Hepatocyte (in vitro differentiated cells): ENCODE measurements at places on chromosomes 1 and 21. TPM values are rescaled to one million over a fixed set of nuclear protein-coding genes. Genes with fewer than 3 reads are reported as not detected.
A peak's percentile ranks its signal among the peaks of the same experiment; 100 is the strongest.

- peaks cover 16% of the 10 kb centered on the region for H3K4me1 ChIP-seq
- H3K27me3 ChIP-seq, result no peaks in the 10 kb centered on the region
- H3K36me3 ChIP-seq, result no peaks in the 10 kb centered on the region
- peak; percentile 20 for DNase-seq
Observed at GRCh38 chr1:94819238-94819944, 766 bp upstream of the SLC44A3 start.

CSF3R gene
- total RNA-seq, result 11.6 and 19.7 TPM in 2 replicates

RNF186 gene
- 0.93 and 1.4 TPM in 2 replicates for total RNA-seq

- peak overlapping the region; percentile 22 for H3K27ac ChIP-seq
- DNase-seq, result no peak
- no peaks in the 10 kb centered on the region for H3K27me3 ChIP-seq
- no peak overlapping the region for H3K4me3 ChIP-seq
- peaks cover 21% of the 10 kb centered on the region for H3K4me1 ChIP-seq
Observed at GRCh38 chr1:42313970-42314369, 21.1 kb downstream of the FOXJ3 start.

GRCh38 chr1:207084232-207084631 is 4.4 kb upstream of the C4BPB start:
- no peak for DNase-seq
- no peak overlapping the region for H3K27ac ChIP-seq
- H3K4me3 ChIP-seq, result no peak overlapping the region
- peaks cover 31% of the 10 kb centered on the region for H3K4me1 ChIP-seq
- H3K27me3 ChIP-seq, result no peaks in the 10 kb centered on the region
- no peaks in the 10 kb centered on the region for H3K36me3 ChIP-seq

GRCh38 chr1:89553157-89553556 is 28.5 kb downstream of the LRRC8B start:
- H3K4me1 ChIP-seq, result no peaks in the 10 kb centered on the region
- peak overlapping the region; percentile 13 for H3K27ac ChIP-seq
- DNase-seq, result no peak
- H3K4me3 ChIP-seq, result no peak overlapping the region
- H3K27me3 ChIP-seq, result no peaks in the 10 kb centered on the region
- no peaks in the 10 kb centered on the region for H3K36me3 ChIP-seq

LCA5L gene
- 0.37 and 0.72 TPM in 2 replicates for total RNA-seq

- peaks cover 10% of the 10 kb centered on the region for H3K4me1 ChIP-seq
- no peak for DNase-seq
- no peak overlapping the region for H3K4me3 ChIP-seq
- H3K27me3 ChIP-seq, result no peaks in the 10 kb centered on the region
- H3K27ac ChIP-seq, result no peak overlapping the region
Observed at GRCh38 chr1:183019860-183020259, 3.4 kb upstream of the LAMC1 start.

DNA sequence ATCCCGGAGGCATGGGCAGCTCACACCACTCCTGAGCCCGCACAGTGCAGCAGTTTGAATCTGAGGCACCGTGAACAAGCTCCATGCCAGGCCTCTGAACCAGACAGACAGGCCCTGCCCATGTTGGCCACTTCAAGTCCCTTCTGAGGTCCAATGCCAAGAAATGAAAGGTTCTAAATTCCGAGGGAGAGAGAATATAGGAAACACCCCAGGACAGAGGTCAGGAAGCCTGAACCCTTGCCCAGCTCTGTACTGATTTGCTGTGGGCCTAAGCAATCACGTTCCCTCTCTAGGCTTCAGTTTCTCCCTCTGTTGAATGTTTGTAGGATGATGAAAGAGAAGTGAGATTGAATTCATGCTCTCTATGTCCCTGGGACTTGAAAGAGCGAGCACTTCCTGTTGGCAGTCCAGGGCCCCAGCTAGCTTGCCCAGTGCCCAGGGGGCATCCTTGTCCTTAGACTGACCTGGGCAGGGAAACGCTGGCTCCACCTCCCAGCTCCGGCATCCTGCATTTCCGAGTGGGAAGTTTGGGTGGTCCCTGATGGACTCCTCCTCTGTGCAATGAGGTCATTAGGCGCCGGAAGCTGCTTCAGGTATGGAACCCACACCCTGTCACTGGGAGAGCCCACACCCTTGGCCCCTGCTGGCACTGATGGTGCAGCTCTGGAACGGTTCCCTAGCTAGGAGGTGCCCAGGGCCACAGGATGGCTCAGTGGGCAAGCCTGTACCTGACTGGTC is 242.4 kb upstream of the TMEM51 start:
- peaks cover 10% of the 10 kb centered on the region for H3K4me1 ChIP-seq
- H3K27me3 ChIP-seq, result no peaks in the 10 kb centered on the region
- DNase-seq, result no peak
- H3K27ac ChIP-seq, result no peak overlapping the region

FCRLB gene
- 0.23 and 0.76 TPM in 2 replicates for total RNA-seq

DNA sequence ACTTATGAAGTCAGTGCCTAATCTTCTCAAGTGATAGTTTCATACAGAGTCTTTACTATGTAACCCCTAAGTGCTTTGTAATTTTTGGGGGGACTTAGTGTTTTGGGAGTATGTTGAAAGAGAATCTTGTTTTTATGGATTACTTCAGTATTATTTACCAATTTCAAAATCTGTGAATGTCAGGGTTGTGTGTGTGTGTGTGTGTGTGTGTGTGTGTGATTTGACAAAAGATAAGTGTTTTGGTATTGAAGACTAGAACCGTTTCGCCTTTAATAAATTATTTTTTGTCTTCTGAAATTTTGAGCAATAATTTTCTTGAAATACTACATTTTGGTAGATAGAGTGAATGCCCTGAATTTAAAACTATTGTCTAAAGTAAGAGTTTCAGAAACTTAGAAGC is 5.8 kb downstream of the MAGI3 start:
- H3K27ac ChIP-seq, result no peak overlapping the region
- H3K4me1 ChIP-seq, result peaks cover 16% of the 10 kb centered on the region
- no peaks in the 10 kb centered on the region for H3K36me3 ChIP-seq
- no peak for DNase-seq

GRCh38 chr1:206738370-206739366 is 31.9 kb upstream of the IL19 start:
- H3K36me3 ChIP-seq, result no peaks in the 10 kb centered on the region
- no peak for DNase-seq
- H3K27me3 ChIP-seq, result no peaks in the 10 kb centered on the region
- no peak overlapping the region for H3K27ac ChIP-seq

DNA sequence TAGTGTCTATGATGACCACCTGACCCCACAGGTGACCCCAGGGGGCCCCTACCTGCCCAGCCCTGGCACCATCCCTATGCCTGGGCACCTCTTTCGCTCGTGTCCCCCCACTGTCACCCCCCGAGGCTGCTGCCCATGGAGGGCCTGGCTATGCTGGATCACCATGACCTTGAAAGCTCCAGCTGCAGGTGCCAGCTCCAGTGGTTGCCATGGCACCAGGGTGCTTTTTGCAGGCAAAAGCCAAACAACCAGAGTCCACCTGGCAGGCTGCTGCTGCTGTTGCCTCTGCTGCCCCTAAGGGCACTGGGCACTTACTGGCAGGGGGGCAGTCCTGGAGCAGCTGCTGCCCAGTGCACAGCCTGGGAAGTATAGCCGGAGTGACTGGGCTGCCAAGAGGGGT is 21.7 kb downstream of the ETNK2 start:
- H3K36me3 ChIP-seq, result no peaks in the 10 kb centered on the region
- H3K4me3 ChIP-seq, result no peak overlapping the region
- peaks cover 27% of the 10 kb centered on the region for H3K4me1 ChIP-seq
- H3K27ac ChIP-seq, result no peak overlapping the region
- no peaks in the 10 kb centered on the region for H3K27me3 ChIP-seq

DNA sequence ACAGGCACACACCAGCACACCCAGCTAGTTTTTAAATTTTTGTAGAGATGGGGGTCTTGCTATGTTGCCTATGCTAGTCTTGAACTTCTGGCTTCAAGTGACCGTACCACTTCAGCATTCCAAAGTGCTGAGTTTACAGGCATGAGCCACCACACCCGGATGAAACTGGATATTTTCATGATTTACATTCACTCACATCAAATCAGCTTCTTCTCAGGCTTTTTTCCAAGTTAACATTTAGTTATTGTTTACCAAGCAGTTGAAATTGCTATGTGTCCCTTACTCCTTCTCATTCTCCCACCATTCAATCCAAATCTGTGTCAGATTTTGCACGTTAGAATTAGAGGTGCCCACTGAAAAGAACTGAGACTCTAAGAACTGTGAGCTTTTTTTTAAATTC is 18.4 kb downstream of the RIT1 start:
- H3K27me3 ChIP-seq, result no peaks in the 10 kb centered on the region
- peak overlapping the region; percentile 87 for H3K27ac ChIP-seq
- no peaks in the 10 kb centered on the region for H3K36me3 ChIP-seq
- DNase-seq, result peak; percentile 23
- H3K4me1 ChIP-seq, result peaks cover 11% of the 10 kb centered on the region
- H3K4me3 ChIP-seq, result no peak overlapping the region

PRR9 gene
- not detected in 2 replicates for total RNA-seq

DNA sequence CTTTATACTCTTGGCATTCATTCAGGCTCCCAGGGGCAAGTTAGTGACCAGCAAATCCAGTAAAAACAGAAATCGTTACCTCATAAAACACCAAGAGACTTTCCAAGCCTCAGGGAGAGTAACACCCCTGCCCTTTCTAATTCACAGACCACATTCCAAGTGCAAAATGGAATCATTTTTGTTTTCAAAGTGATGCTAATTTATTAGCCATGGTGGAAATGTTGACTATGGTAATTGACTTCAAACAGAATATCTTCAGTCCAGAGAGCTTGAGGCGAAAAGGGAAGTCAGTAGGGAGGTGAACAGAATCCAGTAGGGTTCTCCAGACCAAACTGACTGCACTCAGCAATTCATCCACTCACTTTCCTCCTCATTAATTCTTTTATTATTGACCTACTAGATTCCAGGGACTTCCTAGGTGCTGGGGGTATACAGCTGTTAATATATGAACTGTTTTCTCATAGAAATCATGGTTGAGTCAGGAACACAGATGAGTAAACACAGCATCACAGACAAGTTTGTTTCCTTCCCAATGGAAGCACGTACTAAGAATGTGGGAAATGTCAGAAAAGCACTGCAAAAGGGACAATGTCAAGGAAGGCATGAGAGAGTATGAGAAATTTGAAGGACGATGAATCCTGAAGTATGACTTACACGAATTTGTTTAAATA is 388.5 kb upstream of the C1orf87 start:
- no peaks in the 10 kb centered on the region for H3K4me1 ChIP-seq
- no peaks in the 10 kb centered on the region for H3K36me3 ChIP-seq
- no peak overlapping the region for H3K27ac ChIP-seq
- no peak overlapping the region for H3K4me3 ChIP-seq
- no peak for DNase-seq
- H3K27me3 ChIP-seq, result no peaks in the 10 kb centered on the region

GRCh38 chr1:89069951-89070350 is 4.9 kb upstream of the GBP1 start:
- no peaks in the 10 kb centered on the region for H3K36me3 ChIP-seq
- H3K4me3 ChIP-seq, result no peak overlapping the region
- H3K27me3 ChIP-seq, result no peaks in the 10 kb centered on the region
- no peak overlapping the region for H3K27ac ChIP-seq
- no peaks in the 10 kb centered on the region for H3K4me1 ChIP-seq

RGS16 gene
- 6.3 and 7.3 TPM in 2 replicates for total RNA-seq

- no peaks in the 10 kb centered on the region for H3K27me3 ChIP-seq
- no peaks in the 10 kb centered on the region for H3K36me3 ChIP-seq
- H3K27ac ChIP-seq, result no peak overlapping the region
- DNase-seq, result peak; percentile 69
- H3K4me3 ChIP-seq, result no peak overlapping the region
Observed at GRCh38 chr21:39373634-39374033, 24.7 kb upstream of the HMGN1 start.

DNA sequence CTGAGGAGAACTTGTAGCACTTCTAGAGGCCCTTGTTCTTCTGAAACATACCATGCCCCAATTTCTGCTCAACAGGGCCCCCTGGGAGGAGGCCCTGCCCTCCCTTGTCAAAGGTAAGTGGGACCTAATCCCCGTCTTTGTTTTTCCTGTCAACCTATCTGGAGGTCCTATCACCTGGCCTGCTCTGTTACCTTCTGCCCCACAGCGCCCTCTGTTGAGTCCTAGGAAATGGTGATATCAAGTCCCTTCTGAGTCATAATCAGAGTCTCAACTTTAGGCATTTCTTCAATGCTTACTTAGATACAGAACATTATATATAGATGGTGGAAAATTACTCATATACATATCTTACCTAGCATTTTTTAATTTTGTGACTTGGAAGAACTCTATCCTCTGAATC is 28.2 kb upstream of the FCRL4 start:
- no peaks in the 10 kb centered on the region for H3K36me3 ChIP-seq
- no peaks in the 10 kb centered on the region for H3K4me1 ChIP-seq

G0S2 gene
- 37.0 and 38.3 TPM in 2 replicates for total RNA-seq

GRCh38 chr1:93698329-93699048 is 16.9 kb upstream of the BCAR3 start:
- no peak overlapping the region for H3K4me3 ChIP-seq
- H3K4me1 ChIP-seq, result peaks cover 7% of the 10 kb centered on the region
- no peaks in the 10 kb centered on the region for H3K36me3 ChIP-seq
- DNase-seq, result no peak
- no peak overlapping the region for H3K27ac ChIP-seq

GRCh38 chr1:162757476-162757875 is 33.0 kb upstream of the HSD17B7 start:
- no peak for DNase-seq
- H3K27me3 ChIP-seq, result no peaks in the 10 kb centered on the region
- no peaks in the 10 kb centered on the region for H3K36me3 ChIP-seq
- H3K4me1 ChIP-seq, result no peaks in the 10 kb centered on the region

- no peaks in the 10 kb centered on the region for H3K36me3 ChIP-seq
- H3K4me1 ChIP-seq, result peaks cover 4% of the 10 kb centered on the region
- no peak overlapping the region for H3K27ac ChIP-seq
- no peak overlapping the region for H3K4me3 ChIP-seq
- peak; percentile 86 for DNase-seq
Observed at GRCh38 chr1:46527474-46528296, 23.8 kb downstream of the KNCN start.

NIBAN1 gene
- 11.1 and 11.5 TPM in 2 replicates for total RNA-seq

DNA sequence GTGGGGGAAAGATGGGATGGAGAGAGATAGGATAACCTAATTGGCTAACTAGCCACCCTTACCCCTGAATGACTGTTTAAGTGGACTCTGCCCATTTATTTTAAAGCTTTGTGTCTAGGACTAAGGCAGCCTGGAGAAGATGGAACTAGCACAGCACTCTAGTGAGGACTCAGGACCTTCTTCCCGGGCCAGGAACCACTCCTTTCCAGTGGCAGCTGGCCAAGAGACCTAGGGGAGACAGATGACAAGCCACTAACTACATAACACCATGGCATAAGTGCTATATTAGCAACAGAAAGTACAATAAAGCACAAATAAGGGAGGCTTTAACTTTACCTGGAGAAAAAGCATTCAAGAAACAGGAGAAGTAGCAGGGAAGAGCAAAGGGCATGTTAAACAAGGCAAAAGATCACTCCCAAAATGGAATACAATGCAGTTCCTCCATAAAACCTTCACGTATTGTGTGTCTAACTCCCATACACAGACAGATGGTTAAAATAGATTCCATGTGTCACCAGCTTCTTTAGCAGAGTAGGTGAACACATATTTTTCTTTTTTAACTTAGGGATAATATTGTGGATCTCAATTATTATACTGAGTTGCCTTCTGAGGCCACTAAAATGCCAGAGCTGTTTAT is 20.6 kb downstream of the CLCA1 start:
- no peaks in the 10 kb centered on the region for H3K4me1 ChIP-seq
- H3K4me3 ChIP-seq, result no peak overlapping the region
- H3K27ac ChIP-seq, result no peak overlapping the region
